ENCODE measurements at places on chromosomes 12 and 14.

GRCh38 chr12:5516371-5517241 lies 84.7 kb downstream of the NTF3 start:
- DNase-seq, result no peak

DNA sequence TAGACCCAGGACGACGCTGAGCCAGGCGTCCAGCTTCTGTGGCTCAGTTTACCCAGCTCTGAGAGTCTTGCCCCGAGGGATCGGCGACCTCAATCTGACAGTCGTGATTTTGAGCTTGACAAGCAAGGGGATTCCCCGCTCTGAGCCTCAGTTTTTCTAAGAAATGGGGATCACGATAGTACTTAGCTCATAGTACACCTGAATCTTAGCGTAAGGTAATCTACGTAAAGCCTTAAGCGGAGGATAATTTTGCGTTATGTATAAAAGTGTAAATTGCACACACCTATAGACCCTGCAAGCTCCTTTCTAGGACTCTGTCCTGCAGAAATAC lies 285 bp downstream of the MVK start:
- DNase-seq, result no peak

DNA sequence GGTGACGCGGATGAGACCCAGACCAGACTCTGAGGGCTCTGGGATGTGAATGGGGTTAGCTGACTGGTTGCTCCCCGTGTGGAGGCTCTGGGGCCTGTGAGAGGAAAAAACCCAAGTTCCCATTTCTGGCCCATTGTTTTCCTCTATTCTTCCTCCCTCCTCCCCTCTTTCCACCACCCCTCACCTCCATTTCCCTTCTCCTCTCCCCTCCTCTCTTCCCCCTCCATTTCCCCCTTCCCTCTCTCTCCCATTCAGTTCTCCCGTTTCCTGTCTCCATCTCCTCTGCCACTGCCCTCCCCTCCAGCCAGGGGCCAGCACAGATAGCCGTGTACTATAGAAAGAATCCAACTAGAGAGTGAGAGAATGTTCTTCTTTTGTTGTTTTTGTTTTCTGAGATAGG lies 12.6 kb upstream of the PRPH start:
- DNase-seq, result no peak

- no peak for DNase-seq
Observed at GRCh38 chr12:119803381-119803791, 73.7 kb downstream of the CIT start.

GRCh38 chr14:64943556-64943955 lies 1.0 kb upstream of the GPX2 start:
- DNase-seq, result no peak

- DNase-seq, result no peak
Observed at GRCh38 chr14:75615200-75615599, 36.8 kb downstream of the FLVCR2 start.

GRCh38 chr12:123278101-123278627 lies 6.5 kb upstream of the CDK2AP1 start:
- DNase-seq, result no peak

DNA sequence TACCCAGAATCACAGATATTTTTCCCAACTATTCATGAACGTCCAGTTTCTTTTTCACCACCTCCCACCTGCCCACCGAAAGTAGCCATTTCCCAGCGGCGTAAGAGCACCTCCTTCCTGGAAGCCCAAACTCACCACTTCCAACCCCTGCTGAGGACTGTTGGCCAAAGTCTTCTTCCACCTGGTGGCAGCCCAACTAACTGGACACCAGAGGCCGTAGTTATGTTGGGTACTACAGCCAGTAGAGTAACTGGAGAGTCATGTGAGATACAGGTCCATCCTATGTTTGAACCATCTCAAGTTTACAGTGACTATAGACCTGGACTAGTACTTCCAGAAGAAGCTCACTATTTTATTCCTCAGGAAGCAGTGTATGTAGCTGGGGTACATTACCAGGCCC lies 81.6 kb downstream of the RAD52 start:
- DNase-seq, result no peak

DNA sequence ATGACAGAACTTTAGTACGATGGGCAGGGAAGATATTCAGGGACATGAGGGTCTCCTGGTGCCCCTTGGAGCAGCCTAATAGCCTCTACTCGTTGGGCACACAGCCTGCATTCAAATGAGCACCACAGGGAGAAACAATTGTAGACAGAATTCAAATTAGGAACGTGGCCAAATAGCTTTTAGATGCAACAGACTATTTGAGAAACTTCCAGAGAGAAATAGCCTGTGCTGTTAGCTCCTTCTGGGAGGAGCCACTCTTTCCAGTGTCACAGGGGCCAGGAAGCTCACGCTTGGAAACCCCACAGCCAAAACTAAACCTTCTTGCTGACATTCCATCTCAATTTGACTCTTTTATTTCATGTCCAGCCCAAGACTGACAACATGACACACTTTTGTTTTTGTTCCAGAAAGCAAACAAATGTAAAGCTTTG lies 114.5 kb downstream of the RPAP3 start:
- no peak for DNase-seq

DNA sequence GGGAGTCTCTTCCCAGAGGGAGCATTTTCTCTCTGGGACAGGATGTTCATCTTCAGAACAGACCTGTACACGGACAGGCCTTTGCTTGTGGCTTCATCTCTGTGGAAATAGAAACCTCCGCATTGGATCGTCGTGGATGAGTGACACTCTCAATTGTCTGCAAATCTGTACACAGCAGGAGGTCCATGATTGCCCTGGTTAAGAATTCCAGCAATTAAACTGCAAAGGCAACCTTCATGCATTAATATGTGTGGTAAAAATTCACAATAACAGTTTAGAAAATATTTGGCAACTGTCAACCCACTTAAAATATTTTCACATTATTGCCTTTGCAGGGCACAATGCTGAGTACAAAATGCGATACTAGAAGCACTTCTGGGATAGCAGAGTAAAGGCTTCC lies 149.8 kb upstream of the SFSWAP start:
- no peak for DNase-seq

DNA sequence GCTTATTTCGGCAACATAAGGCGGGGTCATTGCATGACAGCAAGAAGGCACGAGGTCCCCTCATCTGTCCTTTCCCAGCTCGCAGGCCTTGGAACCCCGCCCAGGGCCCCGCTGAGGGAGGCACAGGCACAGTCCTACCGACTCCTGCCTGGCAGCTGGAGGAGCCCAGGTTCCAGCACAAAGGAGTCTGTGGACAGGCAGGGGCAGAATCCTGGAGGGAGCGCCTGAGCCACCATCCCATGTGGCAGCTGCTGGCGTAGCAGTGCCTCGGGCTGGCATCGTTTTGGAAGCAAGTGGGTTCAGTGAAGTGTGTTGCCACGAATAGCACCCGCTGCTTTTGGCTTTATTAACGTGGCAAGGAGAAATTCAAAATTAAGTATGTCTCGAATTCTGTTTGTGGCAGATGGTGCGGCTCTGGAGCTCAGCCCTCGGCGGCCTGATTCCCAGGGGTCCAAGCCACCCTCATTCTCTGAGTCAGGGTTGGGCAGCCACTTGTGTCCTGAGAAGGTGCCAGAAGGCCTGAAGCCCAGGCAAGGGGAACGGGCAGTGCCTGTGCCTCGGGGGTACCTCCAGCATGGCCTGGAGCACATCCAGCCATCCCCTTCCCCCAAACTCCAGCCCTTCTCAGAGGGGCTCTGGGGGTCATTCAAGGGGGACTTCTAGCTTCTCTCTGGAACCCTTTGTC lies 35.9 kb downstream of the SLC8B1 start:
- no peak for DNase-seq

DNA sequence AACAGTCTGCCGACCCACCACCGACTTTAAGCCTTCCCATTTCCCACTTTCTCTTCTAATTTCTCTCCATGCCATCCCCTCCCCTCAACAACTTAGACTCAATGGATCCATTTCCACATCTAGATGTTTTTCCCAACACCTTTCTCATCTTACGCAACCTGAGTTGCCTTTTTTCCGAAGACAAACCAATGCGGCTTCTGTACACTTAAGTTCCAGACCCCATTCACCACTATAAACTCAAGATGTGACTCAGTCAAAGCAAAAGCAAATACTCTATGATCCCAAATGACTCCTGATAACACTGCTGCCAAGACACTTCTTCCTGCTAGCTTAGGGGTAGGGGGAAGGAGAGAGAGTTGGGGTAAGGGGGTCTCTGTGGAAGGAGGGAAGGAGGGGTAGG lies 1.3 kb downstream of the IL22 start:
- DNase-seq, result no peak

DNA sequence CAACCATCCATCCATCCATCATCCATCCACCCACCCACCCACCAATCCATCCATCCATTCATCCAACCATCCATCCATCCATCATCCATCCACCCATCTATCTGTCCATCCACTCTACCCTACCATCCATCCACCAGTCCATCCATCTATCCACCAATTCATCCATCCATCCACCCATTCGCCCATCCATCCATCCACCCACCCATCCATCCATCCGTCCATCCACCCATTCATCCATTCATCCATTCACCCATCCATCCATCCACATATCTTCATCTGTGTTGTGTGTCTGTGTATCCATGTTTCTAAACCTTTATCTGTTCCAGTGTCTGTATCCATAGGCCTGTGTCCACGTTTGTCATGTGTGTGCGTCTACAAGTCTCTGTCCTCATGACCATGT lies 9.9 kb downstream of the HNF1A start:
- DNase-seq, result no peak

DNA sequence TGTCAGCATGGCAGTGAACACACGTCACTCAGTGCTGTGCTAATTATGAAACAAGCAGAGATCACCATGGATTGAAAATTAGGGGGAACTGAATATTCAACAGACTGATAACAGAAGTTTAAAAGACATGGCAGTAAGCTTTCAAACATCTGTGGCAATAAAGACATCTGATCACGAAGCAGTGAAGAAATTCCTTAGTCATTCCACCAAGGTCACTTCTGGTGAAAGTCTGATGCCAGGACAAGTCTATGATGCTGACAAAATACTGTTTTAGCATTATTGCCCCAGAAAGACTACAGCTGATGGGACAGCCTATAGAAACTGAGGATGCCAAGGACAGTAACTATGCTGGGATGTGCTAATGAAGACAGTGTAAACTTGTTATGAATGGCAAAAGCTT lies 126.9 kb upstream of the RBM19 start:
- no peak for DNase-seq

DNA sequence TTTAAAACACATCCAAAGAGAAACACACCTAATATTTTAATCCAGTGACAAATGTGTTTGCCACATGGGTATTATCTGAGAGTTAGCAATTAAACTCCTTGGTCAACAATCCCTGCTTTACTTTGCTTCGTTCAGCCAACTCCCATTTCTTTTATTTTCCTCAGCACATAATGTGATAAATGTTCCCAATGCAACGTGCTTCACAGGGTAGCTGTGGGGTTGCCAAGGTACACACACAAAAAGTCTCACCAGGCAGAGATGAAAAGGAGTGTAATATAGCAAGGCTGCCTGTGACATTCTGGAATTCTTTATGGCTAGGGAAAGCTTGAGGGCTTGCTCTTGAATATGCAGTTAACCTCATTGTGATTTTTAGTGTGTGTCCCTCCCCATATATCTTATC lies 208.0 kb upstream of the DIO2 start:
- DNase-seq, result no peak

DNA sequence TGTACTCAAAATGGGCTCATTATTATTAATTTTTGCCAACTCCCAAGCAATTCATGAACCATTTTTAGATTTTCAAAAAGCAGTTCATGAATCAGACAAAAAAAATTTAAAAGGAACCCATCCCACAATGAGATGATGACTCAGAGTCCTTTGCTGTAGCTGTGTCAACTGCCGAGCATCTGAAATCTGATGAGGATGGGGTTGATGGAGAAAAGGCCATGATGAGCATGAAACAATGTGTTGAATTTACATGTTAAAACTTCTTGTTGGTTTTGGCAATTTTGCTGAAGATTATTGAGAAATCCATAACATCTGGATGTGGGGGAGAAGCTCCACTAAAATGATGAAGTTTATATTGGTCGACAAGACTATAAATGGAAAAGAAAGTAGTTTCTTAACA lies 378.0 kb downstream of the FOXG1 start:
- no peak for DNase-seq
